ENCODE measurements at places on chromosomes 2 and 18.

- DNase-seq: no peak
These were observed 8.2 kb downstream of the SRSF7 start for GRCh38 chr2:38742797-38743559.

- DNase-seq: no peak
These were observed 1.3 kb upstream of the SMAD2 start for GRCh38 chr18:47931718-47932103.

- no peak for DNase-seq
These were observed 71.5 kb upstream of the HNMT start for GRCh38 chr2:137892739-137893138.

DNA sequence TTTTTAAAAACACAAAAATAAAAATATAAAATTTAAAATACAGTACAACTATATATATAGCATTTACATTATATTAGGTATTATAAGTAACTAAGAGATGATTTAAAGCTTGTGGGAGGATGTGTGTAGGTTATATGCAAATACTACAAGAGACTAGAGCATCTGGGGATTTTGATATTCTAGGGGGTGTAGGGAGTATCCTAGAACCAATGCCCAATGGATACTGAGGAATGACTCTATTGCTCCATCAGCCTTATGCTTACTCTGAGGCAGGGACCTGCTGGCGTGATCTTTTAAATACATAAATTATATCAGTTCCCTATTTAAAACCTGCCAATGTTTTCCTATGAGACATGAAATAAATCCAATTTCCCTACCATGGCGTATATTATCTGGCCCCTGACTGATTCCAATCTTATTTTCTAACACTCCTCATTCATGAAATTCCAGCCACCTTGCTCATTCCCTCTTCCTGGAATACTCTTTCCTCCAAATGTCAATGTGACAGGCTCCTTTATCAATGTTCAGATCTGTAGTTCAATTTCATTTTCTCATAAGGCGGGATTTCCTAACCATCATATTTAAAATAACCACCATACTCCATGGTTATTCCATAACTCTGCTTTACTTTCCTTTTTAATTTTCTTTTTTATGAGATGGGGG, 22.2 kb downstream of the SP3 start:
- no peak for DNase-seq

DNA sequence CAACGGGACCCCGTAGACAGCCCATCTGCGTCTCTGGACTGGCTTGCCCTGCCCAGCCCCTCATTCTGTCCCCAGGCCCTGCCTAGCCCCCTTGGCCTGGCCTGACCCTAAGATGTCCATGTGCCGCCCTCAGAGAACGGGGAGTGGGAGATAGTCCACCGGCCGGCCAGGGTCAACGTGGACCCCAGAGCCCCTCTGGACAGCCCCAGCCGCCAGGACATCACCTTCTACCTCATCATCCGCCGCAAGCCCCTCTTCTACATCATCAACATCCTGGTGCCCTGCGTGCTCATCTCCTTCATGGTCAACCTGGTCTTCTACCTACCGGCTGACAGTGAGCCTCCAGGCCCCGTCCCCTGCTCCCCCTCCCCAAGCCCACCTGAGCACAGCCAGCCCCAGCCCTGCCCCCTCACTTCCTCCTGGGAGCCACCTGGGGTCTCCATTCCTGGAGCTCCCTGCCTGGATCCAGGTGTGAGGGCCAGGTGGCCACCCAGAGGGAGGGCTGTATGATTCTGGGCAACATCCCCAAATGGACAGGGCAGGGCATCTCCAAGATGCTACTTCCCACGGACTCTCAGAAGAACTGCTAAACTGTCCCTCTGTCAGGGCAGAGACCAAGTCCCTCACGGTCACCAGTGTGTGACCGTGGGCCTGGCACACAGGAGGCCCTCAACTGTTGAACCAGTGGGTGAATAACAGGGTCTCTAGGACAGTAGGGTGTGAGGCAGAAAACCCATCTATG, 4.0 kb downstream of the CHRND start:
- no peak for DNase-seq

- DNase-seq: no peak
These were observed 120.8 kb downstream of the LTBP1 start for GRCh38 chr2:33067598-33067997.

DNA sequence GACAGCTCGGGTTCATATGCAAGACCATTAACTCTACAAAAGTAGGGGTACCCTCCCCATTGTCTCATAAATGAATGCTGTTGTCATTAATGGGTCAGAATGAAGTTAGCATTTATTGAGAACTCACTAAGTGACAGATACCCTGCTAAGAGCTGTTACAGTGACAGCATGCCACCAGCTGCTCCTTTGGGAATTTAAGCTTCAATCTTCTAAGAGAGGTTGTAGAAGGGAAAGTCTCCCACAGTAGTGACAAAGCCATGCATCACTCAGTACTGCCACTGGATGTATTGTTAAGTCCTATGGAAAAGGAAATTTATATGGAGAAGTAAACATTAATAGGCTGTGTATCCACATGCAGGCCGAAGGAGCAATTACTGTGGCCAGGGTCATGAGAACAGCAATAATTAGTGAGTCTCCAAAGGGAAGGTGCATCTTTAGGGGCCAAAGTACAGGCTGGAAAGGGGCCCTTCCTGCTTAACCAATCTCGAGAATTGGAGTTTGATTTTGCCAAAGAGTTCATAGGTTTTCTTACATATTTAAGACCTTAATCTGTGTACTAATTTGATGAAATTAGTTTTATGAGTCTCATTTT, 64.5 kb upstream of the FAM124B start:
- DNase-seq: no peak

- no peak for DNase-seq
These were observed 344.8 kb downstream of the ERBB4 start for GRCh38 chr2:212193803-212194202.

- DNase-seq: no peak
These were observed 109.6 kb downstream of the ICOS start for GRCh38 chr2:204046145-204046544.

DNA sequence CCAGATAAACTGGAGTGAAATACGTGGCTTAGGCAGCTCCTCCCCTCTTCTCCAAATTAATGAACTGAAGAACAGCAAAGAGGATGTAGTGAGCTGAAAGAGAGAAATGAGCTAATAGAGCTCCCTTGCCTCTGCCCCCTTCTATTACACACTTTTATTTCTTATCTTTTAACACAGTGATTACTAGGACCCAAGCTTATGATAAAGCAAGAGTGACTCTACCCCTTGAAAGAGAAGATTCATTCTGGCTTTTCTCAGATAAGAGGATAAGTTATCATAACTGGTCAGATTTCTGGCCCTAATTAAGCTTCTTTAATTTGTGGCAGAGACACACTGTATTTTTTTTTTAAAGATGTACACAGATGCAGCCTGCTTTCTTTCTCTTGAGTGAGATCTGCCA, 102.2 kb downstream of the MSTN start:
- DNase-seq: no peak

- DNase-seq: peak; percentile 13
These were observed 766 bp downstream of the MFF start for GRCh38 chr2:227325839-227326195.

DNA sequence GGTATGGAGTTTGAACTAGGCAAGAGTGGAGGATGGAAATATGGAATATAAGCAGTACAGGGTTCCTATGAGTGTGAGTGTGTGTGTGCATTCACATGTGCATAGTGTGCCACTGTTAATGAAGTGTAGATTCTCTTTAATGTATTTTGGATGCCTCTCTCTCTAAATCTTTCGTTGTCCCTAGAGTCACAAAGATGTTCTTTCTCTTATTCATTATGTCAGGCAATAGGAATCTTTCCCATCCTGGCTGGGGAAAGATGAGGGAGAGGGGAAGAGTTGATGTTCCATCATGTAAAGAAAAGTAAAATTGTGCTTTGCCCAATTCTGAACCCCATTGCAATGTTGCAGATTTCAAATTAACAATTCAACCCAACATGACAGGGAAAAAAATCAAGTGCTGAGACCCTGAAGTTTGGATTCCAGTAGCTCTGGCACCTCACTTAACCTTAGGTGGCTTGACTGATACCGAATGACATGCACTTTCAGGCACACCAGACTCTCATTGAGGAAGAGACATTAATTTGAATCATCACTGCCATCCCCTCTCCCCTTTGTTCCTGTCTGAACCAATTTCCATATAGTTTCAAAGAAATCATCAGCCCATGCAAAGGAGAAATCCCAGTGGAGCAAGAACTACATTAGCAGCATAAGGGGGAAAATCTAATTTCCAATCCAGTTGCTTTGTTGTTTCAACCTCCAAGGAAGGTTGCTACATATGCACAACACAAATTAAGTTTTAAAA, 28.0 kb downstream of the KLF7 start:
- no peak for DNase-seq

GRCh38 chr2:215773728-215774127, 239.6 kb downstream of the MREG start:
- DNase-seq: peak; percentile 94

DNA sequence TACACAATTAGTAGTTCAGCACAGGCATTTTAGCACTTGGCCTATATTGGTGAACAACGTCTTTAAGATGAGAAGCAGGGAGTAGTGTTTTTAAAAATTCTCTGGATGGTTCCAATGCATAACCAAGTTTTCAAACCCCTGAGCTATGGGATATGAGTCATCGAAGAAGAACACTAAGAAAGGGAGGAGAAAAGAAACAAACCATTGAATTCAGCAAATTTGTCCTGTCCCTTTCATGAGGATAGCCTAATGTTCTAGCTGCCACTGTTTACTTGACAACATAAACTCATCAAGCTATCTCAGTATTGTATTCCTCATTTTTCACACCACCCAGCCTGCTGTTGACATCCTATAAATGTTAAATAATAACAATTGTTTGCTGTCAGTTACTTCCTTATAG, 158.0 kb downstream of the BARD1 start:
- DNase-seq: no peak

DNA sequence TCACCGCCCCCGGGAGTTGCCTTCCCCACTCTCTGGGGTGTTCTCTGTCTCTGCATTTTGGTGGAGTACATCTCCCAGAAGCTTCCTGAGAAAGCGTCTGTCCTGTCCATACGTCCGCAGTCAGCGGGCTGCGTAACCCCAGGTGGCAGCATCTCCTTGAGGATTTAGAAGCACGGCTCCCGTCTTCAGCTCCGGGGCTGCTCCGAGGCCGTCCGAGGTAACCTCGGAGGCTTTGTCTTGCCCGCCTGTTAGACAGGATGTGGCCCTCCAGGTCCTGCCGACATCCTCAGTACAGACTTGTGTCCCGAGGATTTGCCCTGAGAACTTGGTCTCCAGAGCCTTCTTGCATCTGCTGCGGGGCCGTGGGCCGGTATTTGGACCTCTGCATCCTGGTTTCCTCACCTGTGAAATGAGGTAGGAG, 58.4 kb downstream of the CTDP1 start:
- DNase-seq: no peak

DNA sequence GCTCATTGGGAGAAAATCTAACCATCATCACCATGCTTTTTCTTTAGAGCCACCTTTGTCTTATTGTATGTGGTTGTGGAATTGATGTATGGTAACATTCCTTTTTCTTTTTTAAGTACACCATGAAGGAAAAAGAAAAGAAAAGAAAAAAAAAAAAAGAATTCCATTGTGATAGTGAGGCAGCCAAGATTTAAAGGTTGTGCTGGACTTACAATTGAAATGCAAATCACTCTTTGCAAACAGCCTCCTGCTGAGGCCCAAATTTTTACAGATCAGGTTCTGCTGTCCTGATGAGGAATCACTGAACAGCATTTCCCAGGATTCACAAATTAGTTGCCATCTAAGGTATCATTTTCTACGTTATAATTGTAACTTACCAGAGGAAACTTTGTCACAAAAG, 1101.0 kb upstream of the FANCL start:
- no peak for DNase-seq

- DNase-seq: no peak
These were observed 82.5 kb downstream of the TGFA start for GRCh38 chr2:70471129-70471528.

GRCh38 chr18:33183136-33183535, 257.4 kb downstream of the CCDC178 start:
- DNase-seq: no peak

- no peak for DNase-seq
These were observed 38.6 kb upstream of the PRLH start for GRCh38 chr2:237527766-237528165.

GRCh38 chr2:183998797-183999190, 599.5 kb upstream of the ZNF804A start:
- no peak for DNase-seq

DNA sequence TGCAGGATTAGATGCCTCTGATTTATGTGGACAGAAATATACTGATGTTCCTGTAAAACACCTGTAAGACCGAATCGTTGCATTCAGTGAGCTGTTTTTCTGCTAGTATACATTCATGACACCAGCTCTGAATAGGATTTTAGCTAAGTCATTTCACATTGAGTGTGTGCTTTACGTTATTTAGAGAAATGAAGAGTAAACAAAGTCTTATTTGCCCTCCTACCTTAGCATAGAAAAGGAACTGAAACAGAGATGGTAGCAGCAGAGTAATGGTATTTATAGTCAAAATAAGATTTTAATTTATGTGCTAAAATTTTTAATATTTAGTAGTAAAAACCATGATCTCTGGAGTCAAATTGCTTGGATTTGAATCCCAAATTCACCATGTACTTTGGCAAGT, 168.0 kb downstream of the CERS6 start:
- DNase-seq: no peak

GRCh38 chr2:26820932-26821331, 27.0 kb upstream of the DPYSL5 start:
- no peak for DNase-seq

DNA sequence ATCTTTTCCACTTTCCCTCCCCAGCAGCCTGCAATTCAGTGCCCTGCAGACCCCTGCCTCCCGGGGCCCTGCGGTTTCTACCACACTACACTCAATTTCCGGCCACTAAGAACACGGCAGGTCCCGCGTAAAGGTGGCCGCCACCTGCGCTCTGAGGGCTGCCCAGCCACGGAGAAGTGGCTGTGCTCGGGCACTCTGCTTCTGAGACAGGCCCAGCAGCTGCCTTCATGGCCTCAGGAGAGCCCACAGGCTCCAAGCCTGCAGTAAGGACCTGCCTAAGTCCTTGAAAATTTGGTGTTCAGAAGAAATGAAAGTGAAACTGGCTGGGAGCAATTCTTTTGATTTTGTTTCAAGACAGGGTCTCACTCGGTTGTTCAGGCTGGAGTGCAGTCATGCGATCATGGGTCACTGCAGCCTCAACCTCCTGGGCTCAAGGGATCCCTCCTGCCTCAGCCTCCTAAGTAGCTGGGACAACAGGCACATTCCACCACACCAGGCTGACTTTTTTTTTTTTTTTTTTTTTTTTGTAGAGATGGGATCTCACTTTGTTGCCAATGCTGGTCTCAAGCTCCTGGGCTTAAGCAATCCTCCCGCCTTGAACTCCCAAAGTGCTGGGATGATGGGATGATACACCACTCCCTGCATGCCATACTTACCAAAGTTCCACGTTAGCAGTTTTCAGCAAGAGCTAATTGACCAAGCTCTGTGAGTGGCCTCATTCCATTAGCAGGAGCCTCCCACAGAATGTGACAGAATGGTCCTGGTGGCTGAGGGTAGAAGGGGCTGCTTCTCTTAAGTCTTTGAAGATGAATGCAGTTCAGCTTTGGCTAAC, 14.6 kb upstream of the ALPP start:
- no peak for DNase-seq
